NCI-H345 (cell line): ENCODE measurements at places on chromosomes 1 and 21.

- DNase-seq: no peak
Measured at GRCh38 chr1:212166244-212166643, 119.0 kb upstream of the PPP2R5A start.

DNA sequence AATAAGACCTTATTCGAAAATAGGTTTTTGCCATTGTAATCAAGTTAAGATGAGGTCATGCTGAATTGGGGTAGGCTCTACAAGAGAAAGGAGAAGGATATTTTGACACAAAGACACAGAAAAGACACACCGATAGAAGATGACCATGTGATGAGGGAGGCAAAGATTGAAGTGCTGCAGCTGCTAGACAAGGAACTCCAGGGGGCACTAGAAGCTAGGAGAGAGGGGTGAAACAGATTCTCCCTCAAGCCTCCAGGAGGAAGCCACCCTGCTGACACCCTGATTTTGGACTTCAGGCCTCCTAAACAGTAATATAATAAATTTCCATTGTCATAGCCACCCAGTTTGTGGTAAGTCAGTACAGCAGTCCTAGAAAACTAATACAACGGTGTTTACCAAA is 506.8 kb upstream of the CAMK1G start:
- DNase-seq: peak; percentile 2

- DNase-seq: no peak
Measured at GRCh38 chr1:161241682-161242081, 3.7 kb upstream of the NR1I3 start.

- DNase-seq: no peak
Measured at GRCh38 chr21:16943231-16943630, 569.6 kb upstream of the CXADR start.

GRCh38 chr1:15958111-15958510 is 17.8 kb downstream of the ZBTB17 start:
- DNase-seq: no peak

DNA sequence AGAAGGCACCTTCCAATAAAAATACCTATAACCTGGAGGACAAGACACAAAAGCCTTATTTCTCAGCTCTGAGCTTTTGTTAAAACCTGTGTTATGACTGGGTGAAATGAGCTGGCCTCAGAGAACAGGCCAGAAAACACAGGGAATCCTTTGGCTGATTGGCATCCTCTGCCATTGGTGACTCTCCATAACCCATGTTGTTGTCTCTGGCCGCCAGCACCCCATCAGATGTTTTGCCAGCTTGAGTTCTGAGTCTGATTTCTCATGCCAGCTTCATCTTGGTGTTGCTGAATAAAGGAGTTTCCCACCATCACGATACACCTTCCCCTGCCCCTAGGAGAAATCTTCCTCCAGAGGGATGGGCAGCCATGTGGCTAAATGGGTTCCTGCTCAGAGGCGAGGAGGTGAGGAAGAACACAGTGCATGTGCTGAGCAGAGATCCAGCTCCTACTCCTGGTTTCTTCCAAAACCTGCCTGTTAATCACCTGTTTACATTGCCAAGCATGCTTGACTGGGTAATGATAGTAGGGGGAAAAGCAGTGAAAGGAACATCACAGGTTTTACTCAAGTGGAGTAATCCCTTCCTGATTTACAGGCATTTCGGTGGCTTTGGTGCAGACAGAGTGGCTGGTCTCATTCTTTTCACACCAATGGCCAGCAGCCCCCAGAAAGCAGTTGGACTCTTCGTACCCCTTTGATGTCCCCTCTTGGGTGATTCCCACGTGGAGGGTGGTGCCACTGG is 109.8 kb downstream of the ROR1 start:
- peak; percentile 15 for DNase-seq
